ENCODE measurements at places on chromosomes 1 and 21.

DNA sequence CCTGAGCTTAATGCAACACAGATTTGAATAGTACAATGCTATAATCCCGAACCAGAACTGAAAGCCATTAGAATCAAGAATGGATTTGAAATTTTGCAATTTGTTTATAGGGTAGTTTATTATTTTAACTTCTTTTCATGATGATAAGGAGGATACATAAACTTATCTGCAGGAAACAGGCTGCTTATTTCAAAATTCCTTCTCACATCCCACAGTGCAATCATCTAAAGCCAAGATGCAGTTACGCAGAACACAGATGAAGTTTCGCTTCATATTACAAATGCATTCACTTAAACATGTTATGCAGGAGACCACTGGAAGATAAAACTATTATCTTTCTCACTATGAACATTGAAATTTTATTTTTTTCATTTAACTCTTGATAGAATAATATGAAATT is 1019.6 kb downstream of the PLA2G4A start:
- DNase-seq = no peak

DNA sequence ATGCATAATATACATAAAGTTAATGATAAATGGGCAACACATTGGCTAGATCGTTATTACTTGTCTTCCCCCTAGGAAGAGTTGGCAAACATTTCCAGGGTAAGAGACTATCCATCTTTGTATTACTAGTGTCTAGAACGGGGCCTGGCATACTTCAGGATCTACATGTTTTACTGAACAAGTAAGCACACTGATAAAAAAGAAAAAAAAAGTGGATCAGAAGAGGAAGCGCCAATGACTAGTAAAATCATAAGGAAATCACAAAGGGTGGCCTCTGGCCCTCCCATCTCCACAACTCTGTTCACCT is 482 bp downstream of the TM2D1 start:
- DNase-seq = no peak

- no peak for DNase-seq
Observed at GRCh38 chr21:25967181-25967900, 203.2 kb downstream of the APP start.

DNA sequence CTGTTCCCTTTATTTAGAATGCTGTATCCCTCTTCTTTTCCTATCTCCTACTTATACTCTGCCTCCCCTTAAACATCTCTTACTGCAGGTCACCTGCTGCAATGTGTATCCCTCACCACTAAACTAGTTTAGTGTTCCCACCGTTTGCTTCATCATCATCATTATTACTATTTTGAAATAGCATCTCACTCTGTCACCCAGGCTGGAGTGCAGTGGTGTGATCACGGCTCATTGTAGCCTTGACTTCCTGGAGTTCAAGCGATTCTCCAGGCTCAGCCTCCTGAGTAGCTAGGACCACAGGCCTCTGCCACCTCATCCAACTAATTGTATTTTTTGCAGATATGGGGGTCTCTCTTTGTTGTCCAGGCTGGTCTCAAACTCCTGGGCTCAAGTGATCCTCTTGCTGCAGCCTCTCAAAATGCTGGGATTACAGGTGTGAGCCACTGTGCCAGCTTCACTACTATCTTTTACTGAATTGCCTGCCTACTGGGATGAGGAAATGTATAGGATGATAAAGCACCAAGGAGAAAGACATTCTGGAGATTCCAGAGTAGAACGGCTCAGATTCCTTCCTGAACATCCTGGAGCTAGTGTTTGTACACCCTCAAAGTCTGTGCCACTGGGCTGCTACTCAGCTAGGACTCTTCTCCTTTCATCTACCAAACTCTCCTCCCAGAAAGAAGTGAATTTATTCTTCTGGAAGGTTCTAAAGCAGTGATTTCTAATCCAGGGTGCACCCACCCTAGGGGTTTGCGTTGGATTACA is 8.6 kb upstream of the IFNAR1 start:
- no peak for DNase-seq

DNA sequence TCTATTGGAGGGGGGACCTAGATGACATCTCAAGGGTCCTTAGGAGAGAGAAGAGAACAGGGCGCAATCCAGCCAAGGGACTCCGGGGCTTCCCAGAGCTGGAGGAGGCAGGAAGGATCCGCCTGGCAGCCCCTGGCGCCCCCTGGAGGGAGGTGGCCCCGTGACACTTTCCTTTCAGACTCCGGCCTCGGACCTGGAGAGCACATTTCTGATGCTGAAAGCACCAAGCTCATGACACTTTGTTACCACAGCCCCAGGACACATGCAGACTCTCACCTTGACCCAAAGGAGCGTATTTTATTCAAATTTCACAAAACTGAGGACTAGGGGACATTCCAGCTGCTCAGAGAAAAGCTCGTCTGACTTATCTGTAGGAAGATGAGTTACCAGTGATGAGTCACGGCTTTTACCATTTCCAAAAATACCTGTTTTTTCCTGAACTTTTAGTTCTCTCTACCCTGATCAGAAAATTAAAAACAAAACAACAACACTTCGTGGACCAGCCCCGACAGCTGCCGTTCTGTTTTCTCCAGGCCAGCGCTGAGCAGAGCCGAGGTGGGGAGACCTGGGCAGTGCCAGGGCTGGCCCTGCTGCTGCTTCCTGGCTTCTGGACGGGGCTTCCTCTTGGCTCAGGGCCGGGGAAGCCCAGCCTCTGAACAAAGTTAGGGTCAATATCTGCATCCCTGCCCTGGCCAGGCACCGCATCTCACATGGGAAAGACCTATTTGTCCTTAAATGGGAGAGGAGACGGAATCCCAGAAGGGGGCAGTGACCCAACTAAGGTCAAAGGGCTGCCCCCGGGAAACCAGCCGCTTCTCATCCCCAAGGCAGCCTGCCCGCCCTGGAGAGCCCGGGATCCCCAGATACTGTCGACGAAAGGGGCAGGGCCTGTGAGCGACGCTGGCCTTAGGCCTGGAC is 21.6 kb upstream of the POFUT2 start:
- no peak for DNase-seq

DNA sequence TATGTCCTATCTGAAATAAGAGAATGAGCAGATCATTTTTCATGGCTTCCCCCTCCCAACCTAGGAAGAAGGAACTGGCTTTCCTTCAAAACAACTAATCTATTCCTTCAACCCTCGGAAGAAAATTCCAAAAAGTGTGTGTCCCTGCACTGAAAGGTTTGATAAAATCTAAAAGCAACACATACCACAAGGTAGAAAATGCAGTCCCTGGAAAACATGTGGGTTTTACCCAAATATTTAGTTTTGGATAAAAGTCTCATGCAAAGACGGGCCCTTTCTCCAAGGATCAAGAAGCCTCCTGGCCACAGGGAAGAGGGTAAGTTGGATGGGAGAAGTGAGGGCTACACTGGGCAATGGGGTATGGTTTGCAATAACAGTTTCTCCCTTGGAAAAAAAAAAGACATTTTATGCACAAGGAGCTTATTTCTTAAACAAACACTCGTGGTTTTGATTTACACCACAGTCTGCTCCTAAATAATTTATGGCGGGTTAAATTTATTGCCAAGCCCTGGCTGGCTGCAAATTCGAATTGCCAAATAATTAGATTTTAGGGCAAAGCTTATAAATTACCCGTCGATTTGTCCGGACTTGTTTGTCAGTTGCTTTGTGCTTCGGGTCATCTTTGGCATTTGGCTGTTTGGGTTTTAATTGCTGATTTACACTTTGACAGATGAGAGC is 28.9 kb downstream of the ERI3 start:
- no peak for DNase-seq

- DNase-seq = no peak
Observed at GRCh38 chr1:4081806-4082711, 182.0 kb upstream of the C1orf174 start.

- DNase-seq = no peak
Observed at GRCh38 chr1:198749279-198749678, 110.4 kb downstream of the PTPRC start.

DNA sequence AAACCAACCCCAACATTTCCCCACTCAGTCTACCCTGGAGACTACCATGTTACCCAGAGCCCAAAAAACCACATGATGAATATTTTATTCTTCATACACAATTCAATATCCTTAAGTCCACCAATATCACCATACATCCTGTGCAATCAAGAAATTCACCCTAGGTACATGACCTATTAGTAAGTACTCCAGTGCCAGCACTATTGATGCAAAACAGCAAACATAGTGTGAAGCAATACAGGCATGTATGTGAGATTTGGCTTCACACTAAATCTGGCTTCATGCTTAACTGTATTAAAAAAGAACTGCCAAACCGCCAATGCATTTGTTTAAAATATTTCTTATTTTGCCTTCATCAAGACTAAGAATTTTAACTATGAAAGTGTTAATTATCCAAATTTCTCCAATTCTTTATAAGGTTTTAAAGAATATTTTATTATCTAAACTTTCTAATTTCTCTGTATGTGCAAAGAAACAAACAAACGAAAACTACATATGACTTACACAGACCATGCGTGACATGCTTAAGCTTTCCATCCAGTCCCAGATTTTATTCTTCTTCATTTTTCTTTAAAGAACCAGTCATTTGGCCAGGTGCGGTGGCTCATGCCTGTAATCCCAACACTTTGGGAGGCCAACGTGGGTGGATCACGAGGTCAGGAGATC is 22.4 kb upstream of the TMEM125 start:
- DNase-seq = no peak

DNA sequence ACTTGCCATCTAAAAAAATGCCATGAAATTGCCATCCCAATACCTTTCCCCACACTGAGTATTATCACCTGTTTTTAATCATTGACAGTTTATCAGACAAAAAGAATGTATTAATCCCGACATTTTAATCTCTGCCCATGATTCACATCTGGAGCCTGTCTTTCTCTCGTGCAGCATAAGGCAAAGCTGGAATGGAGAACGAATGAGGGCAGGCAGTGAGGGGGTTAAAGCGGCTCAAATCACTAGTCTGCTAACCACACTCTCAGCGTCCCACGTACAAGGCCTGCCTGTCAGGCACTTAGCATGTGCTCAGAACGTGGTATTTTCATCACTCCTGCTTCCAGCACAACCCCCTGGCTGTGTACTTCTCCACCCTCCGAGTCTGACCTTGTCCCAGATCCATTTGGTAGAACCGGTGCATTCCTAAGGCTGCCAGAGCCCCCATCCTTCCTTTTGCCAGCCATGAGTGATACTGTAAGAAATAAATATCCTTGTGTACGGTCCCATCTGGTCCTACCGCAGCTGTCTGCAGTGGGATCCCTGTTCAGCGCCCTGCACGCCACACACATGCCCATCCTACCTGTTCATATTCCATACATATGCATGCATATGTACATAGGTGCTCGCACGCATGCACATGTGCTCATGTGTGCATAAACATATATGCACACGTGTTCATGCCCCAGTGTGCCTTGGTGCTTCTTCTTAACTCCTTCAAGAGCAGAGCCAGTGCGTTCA is 34.6 kb upstream of the FHAD1 start:
- no peak for DNase-seq

DNA sequence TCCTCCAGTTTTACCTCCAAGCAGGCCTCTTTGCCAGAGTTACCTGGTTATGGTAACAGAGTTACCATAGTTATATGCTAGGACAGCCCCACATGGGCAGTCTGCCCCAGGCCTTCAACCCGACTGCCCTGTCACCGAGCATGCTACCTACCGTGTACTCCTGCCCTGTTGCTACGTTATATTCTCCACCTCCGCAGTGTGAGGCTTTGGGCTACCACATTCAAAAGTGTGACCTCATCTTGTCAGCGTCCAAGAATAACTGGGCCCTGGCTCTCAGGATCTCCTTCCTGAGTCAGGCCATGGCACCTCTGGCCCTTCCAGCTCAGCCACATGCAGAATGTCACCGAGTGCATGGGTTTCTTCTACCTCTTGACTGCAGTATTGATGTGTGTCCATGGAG is 8.9 kb downstream of the MAPKAPK2 start:
- DNase-seq = no peak

- DNase-seq = no peak
Observed at GRCh38 chr1:41977326-41977725, 58.6 kb upstream of the HIVEP3 start.
